ENCODE measurements at places on chromosomes 12 and 14. TPM values are rescaled to one million over a fixed set of nuclear protein-coding genes. Genes with fewer than 3 reads are reported as not detected.

DNA sequence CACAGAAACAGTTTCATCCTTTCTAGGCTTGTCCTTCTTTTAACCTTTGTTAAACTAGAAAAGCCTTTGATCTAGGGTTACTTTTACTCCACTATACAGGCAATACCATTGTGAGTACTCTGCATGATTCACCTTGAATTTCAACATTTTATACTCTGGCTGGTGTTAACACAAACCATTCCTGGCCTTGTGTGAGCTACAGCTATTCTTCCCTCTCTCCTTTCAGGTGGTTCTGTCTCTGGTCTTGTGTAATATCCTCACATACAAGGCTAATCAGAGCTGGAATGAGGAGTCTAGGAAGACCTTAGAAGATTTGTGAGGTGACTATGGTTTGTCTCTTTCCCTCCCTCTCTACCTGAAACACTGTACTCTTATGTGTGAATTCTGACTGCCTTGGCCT lies 837.4 kb upstream of the USP15 start:
- no peak for DNase-seq

- DNase-seq = no peak
These were observed 15.2 kb downstream of the ITPK1 start for GRCh38 chr14:93100570-93100969.

- DNase-seq = no peak
These were observed 26.6 kb upstream of the RTRAF start for GRCh38 chr14:51962711-51963110.

GRCh38 chr12:79655036-79655435 lies 35.7 kb downstream of the PAWR start:
- DNase-seq = no peak

GRCh38 chr12:82047446-82047845 lies 288.3 kb upstream of the PPFIA2 start:
- DNase-seq = no peak

Gene VTI1B
- 77.8 TPM for total RNA-seq

Gene TMEM253
- total RNA-seq = not detected

Gene IFI27L1
- total RNA-seq = 22.7 TPM

Gene KCNH3
- 1.6 TPM for total RNA-seq

Measured in activated T-helper 1 cell treated with anti-CD3 and anti-CD28 coated beads, Interleukin-12 subunit alpha, Interleukin-12 subunit beta, Interleukin-2, Interleukin-4 antibody, amounts not matched to agents 30 ng/mL and 10 ng/mL and 1 ng/mL, durations not matched to agents 14 hours and 24 hours and 36 hours (primary cell).